Nephron progenitor cell (in vitro differentiated cells): ENCODE measurements at places on chromosomes 2 and 18.
A peak's percentile ranks its signal among the peaks of the same experiment; 100 is the strongest.

DNA sequence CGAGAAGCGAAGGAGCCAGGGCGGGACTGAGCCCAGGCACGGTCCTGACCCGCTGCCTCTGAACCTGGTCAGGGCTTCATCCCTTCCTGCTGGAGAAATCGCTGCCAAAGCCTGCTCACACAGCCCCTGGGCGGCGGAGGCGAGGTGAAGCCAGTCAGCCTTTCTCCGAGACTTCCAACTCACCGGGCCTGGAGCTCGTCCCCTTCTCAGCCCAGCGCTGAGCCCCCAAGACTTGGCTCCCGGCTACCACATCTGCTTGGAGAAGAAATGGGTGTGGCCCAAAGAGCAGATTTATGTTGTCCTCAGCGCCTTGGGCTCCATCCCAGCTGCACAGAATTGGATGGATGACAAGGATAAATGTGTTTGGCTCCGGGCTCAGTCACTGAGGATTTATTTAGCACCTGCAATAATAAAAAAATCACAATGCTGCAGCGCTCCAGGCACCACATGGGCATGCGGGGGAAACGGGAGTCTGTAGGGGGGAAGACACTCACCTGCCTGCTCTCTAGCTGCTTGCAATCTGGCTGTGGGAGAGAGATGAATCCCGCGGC, 64.9 kb downstream of the ACTR2 start:
- H3K27me3 ChIP-seq = peaks cover 6% of the 10 kb centered on the region
- no peaks in the 10 kb centered on the region for H3K36me3 ChIP-seq
- H3K27ac ChIP-seq = peak overlapping the region; percentile 96
- H3K4me1 ChIP-seq = peaks cover 44% of the 10 kb centered on the region

GRCh38 chr2:97718942-97719341, 5.6 kb downstream of the ZAP70 start:
- H3K27ac ChIP-seq = no peak overlapping the region
- peaks cover 12% of the 10 kb centered on the region for H3K27me3 ChIP-seq
- no peak for DNase-seq
- H3K4me1 ChIP-seq = peaks cover 68% of the 10 kb centered on the region

- DNase-seq = no peak
- no peaks in the 10 kb centered on the region for H3K36me3 ChIP-seq
- H3K4me1 ChIP-seq = peaks cover 21% of the 10 kb centered on the region
- H3K4me3 ChIP-seq = no peak overlapping the region
- H3K27ac ChIP-seq = no peak overlapping the region
Observed at GRCh38 chr18:75544496-75544895, 117.0 kb upstream of the SMIM21 start.

GRCh38 chr2:219560037-219560892, 11.1 kb downstream of the OBSL1 start:
- H3K27me3 ChIP-seq = peaks cover 3% of the 10 kb centered on the region
- H3K36me3 ChIP-seq = peaks cover 54% of the 10 kb centered on the region
- no peak overlapping the region for H3K4me3 ChIP-seq
- DNase-seq = no peak
- peak overlapping the region; percentile 86 for H3K27ac ChIP-seq

GRCh38 chr18:9774150-9774549, 66.0 kb downstream of the RAB31 start:
- H3K36me3 ChIP-seq = peaks cover 3% of the 10 kb centered on the region
- peaks cover 37% of the 10 kb centered on the region for H3K4me1 ChIP-seq

DNA sequence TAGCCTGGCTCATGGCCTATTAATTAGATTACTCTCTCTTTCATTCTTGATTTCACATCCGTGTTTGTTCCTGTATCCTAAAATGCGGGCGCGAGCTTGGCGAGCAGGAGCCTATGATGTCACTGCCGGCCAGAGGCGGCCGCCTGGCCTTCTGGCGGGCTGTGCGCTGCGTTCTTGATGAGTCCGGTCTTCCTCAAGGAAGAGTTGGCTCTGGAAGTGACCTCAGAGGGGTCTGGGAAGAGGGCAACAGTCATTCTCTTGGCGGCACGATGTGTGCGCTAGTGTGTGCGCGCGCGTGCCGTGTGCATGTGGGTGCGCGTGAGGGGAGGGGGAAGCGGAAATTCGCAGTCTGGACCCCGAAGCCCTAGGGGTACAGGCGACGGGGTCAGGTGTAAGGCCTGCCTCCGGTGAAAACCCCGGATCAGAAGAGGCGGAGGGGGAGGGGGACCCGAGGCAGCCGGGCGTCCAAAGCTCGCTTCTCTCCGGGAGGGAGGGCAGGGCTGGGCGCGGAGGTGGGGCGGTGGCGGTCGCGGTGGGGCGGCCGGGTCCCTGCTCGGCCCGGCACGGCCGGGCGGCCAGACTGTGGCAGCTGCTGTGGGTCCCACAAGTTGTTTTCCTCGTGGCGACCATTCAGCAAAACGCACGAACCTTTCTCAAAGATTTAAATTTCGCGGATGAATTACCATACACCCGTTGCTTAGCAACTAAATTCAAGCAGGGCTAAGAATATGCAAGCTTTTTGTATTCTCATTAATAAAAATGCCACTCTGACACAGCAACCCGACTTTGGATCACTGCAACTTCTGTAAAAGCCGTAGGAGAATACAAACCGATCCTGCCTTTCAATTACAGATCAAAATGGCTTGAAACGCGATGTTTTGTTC, 8.4 kb downstream of the POU3F3 start:
- peaks cover 99% of the 10 kb centered on the region for H3K27me3 ChIP-seq
- peaks cover 40% of the 10 kb centered on the region for H3K4me1 ChIP-seq
- H3K27ac ChIP-seq = no peak overlapping the region
- DNase-seq = peak; percentile 62

- peak; percentile 62 for DNase-seq
- peak overlapping the region; percentile 87 for H3K4me3 ChIP-seq
- no peak overlapping the region for H3K27ac ChIP-seq
- peaks cover 49% of the 10 kb centered on the region for H3K4me1 ChIP-seq
- H3K36me3 ChIP-seq = peaks cover 19% of the 10 kb centered on the region
- H3K27me3 ChIP-seq = peaks cover 8% of the 10 kb centered on the region
Observed at GRCh38 chr2:85133751-85134254, 611 bp downstream of the TCF7L1 start.

- no peak overlapping the region for H3K27ac ChIP-seq
- H3K4me3 ChIP-seq = no peak overlapping the region
- peaks cover 8% of the 10 kb centered on the region for H3K27me3 ChIP-seq
- peaks cover 5% of the 10 kb centered on the region for H3K36me3 ChIP-seq
Observed at GRCh38 chr18:10588975-10589374, 63.1 kb downstream of the NAPG start.

DNA sequence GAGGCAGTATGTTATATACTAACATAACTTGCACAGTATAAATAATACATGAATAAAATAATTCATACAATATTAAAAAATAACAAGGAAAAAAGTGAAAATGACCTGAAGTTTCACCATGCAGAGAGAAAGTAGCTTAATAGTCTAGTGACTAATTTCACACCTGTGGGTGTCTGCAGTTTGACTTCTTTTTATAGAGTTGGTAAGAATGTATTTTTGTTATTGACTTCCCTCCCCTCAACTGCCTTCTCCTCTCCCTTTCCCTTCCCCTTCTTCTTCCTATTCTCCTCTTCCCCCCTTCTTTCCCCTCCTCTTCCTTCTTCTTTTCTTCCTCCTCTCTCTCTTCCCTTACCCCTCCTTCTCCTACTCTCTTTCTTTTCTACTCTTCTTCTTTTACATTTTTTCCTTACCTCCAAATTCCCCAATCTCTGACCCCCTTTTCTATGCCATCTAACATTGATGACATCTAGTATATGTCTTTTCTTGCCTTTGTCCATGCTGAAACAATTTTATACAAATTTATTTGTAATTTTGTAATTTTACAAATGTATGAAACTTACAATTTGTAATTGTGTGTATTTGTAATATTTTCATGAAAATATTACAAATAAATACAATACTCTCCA, 3.1 kb downstream of the DNAH6 start:
- peaks cover 7% of the 10 kb centered on the region for H3K27me3 ChIP-seq
- H3K4me3 ChIP-seq = no peak overlapping the region
- no peaks in the 10 kb centered on the region for H3K4me1 ChIP-seq
- no peak overlapping the region for H3K27ac ChIP-seq
- no peaks in the 10 kb centered on the region for H3K36me3 ChIP-seq
- DNase-seq = no peak

DNA sequence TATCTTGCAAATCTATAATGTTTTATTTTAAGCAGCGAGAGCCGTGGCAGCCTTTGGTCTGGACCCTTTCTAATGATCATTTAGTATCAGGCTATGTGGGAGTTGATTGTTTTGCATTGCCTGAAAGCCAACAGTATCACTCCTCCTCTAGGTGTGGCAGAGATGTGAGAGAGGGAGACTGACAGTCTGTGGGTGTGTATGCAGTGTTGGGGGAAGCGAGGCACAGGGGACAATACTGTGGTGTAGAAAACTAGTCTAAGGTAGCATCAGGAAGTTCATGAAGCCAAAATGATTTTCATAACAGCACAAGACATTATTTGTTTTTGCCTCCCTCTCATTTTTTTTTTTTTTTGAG, 13.4 kb upstream of the IL37 start:
- no peaks in the 10 kb centered on the region for H3K36me3 ChIP-seq
- peaks cover 9% of the 10 kb centered on the region for H3K4me1 ChIP-seq
- no peak overlapping the region for H3K4me3 ChIP-seq

DNA sequence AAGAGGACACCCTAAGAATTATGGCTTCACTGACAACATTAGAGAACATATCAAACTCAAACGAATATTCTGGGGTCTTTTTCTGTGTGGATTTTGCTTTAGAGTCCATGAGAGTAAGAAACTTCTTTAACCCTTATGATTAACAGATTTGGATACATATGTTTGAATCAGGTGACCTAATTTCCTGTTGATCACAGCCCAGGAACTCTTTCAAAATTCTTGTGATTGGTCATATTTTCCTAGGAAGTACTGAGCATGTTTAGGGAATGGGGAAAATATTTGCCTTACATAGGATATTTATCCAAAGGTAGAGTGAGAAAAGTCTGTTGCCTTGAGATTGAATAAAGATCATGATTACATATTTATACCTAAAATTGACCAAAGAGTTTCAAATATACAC, 160.0 kb downstream of the KCNH7 start:
- no peaks in the 10 kb centered on the region for H3K4me1 ChIP-seq
- DNase-seq = no peak
- H3K36me3 ChIP-seq = no peaks in the 10 kb centered on the region

GRCh38 chr2:14614017-14614416, 18.5 kb upstream of the LRATD1 start:
- no peaks in the 10 kb centered on the region for H3K36me3 ChIP-seq
- no peak for DNase-seq
- H3K4me1 ChIP-seq = no peaks in the 10 kb centered on the region

DNA sequence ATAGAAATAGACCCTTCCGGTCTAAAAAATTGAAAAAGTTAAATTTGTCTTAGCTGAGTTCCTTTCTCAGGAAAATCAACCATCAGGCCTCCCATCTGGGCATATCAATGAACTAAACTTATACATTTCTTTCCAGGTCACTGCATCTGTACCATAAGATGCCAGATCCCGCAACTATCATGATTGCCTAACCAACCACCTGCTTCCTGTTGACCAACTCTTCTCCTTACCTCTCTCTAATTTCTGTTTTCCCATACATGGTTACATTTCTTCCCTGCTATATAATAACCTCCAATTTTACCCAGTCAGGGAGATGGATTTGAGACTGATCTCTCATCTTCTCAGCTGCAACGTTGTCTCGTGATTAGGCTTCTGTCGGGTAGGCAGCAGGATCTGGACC, 228.7 kb downstream of the FSIP2 start:
- no peak for DNase-seq
- no peak overlapping the region for H3K4me3 ChIP-seq
- H3K4me1 ChIP-seq = peaks cover 8% of the 10 kb centered on the region
- peaks cover under 1% of the 10 kb centered on the region for H3K36me3 ChIP-seq

GRCh38 chr2:237408335-237409000, 5.5 kb downstream of the COL6A3 start:
- DNase-seq = no peak
- peaks cover 13% of the 10 kb centered on the region for H3K27me3 ChIP-seq
- no peaks in the 10 kb centered on the region for H3K36me3 ChIP-seq
- no peak overlapping the region for H3K4me3 ChIP-seq

GRCh38 chr18:470661-471501, 29.6 kb downstream of the COLEC12 start:
- peaks cover 23% of the 10 kb centered on the region for H3K36me3 ChIP-seq
- H3K27ac ChIP-seq = no peak overlapping the region
- H3K27me3 ChIP-seq = no peaks in the 10 kb centered on the region
- no peak overlapping the region for H3K4me3 ChIP-seq
- peaks cover 69% of the 10 kb centered on the region for H3K4me1 ChIP-seq

DNA sequence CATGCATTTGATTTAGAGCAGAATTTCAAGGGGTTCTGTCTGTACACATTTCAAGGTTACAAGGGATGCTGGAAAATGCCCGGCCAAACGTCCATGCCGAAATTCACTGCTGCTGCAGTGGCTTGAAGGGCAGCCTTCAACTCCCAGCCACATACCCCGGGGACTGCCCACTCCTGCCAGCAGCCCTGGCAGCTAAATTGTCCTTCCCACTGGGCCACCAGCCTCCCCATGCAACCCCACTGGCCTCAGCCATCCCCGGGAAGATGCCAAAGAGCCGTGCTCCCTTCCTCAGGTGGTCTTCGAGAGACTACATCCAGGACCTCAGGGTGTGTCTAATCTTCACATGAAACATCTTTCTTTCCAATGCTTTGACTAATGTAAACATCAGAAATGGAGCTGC, 478.7 kb upstream of the MYT1L start:
- no peak overlapping the region for H3K27ac ChIP-seq
- peaks cover 26% of the 10 kb centered on the region for H3K27me3 ChIP-seq
- no peak overlapping the region for H3K4me3 ChIP-seq
- peaks cover 13% of the 10 kb centered on the region for H3K36me3 ChIP-seq

GRCh38 chr2:61434314-61434713, 36.6 kb downstream of the USP34 start:
- no peak overlapping the region for H3K27ac ChIP-seq
- no peaks in the 10 kb centered on the region for H3K27me3 ChIP-seq
- peaks cover 62% of the 10 kb centered on the region for H3K36me3 ChIP-seq
- peaks cover 12% of the 10 kb centered on the region for H3K4me1 ChIP-seq

GRCh38 chr2:27615316-27615715, 13.5 kb downstream of the CCDC121 start:
- H3K4me3 ChIP-seq = no peak overlapping the region
- peaks cover 67% of the 10 kb centered on the region for H3K36me3 ChIP-seq
- H3K27me3 ChIP-seq = no peaks in the 10 kb centered on the region
- H3K27ac ChIP-seq = no peak overlapping the region
- no peak for DNase-seq

GRCh38 chr2:122101319-122101718, 345.9 kb downstream of the TSN start:
- no peak overlapping the region for H3K27ac ChIP-seq
- no peaks in the 10 kb centered on the region for H3K36me3 ChIP-seq
- H3K27me3 ChIP-seq = peaks cover 8% of the 10 kb centered on the region
- no peak overlapping the region for H3K4me3 ChIP-seq
- no peak for DNase-seq
- peaks cover 5% of the 10 kb centered on the region for H3K4me1 ChIP-seq

GRCh38 chr2:158120102-158120501, 18.4 kb downstream of the UPP2 start:
- H3K4me3 ChIP-seq = no peak overlapping the region
- DNase-seq = no peak
- H3K27ac ChIP-seq = no peak overlapping the region
- peaks cover 10% of the 10 kb centered on the region for H3K4me1 ChIP-seq
- no peaks in the 10 kb centered on the region for H3K36me3 ChIP-seq
